ENCODE measurements at places on chromosomes 16 and 17.

DNA sequence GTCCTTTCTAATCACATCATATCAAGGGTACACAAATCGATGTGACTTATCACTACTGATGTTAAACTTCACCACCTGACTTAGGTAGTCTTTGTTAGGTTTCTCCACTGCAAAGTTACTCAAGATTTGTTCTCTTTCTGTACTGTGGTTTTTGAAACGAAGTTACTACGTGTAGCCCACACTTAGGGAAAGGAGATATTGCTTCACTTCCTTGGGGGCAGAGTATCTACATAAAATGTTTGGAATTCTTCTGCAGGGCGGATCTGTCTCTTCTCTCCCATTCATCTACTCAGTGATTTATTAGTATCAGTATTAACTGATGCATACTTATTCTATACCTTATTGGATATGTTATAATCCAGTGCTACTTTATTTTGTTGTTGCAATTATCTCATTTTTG lies 403.6 kb upstream of the MON1B start:
- DNase-seq: no peak

- DNase-seq: no peak
These were observed 298.6 kb upstream of the PSMD7 start for GRCh38 chr16:73997971-73998370.

DNA sequence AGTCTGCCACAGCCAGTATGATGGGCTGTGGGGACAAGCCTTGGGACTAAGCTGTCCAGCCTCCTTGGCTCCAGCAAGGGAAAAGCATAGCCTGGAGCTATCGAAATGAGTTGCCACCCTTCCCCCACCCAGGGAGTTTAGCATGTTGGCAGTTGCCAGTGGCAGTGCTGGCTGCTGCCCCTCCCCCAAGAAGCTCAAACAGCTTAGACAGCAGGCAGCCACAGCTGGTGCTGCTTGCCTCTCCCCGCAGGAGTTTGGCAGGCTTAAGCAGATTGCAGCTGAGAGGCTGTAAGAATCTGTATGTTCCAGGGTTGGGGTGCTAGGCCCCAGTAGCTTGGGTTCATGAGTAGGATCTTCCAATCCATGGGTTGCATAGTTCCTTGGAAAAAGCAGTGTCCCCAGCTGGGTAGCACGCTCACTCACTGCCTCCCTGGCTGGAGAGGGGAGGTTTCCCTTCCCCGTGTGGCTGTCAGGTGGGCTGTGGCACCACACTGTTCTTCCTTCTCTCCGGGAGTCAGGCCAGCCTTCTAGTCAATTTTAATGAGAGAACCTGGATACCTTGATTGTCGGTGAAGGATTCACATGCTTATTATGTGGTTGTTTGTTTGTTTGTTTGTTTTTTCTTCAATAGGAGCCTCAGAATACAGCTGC lies 506.1 kb downstream of the CDH11 start:
- DNase-seq: peak; percentile 52

DNA sequence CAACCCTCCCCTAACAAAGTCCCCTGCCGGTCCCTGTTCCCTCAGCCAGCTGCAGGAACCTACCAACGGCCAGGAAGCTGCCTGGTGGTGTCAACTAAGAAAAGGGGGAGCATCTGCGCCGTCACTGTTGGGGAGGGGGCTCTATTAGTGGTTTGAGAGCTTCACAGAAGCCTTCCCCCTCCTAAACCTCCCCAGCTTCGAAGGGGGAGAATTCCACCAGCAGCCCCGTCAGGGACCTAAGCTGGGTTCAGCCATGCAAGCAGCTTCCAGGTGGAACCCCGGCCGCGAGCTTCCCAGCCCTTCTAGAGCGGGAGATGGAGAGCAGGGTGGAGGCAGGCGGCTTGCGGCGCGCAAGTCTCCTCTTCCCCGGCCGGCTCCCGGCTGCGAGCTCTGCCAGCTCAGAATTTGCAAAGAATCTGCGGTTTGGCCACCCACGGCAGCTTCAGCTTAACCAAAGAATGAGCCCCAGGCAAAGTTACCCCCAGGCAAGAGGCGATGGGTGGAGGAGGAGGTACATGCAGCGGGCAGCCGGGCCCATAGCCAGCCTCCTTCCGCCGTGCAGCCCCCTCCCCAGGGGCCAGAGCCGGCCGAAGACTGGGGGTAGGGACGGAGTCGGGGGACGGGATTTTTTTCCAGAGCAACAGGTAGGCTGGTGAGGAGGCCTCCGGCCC lies 33.7 kb downstream of the DDX19A start:
- peak; percentile 96 for DNase-seq

All from EH (cell line).